Activated CD8-positive, alpha-beta T cell treated with anti-CD3 and anti-CD28 coated beads, Interleukin-2, amount 10 ng/mL, durations not matched to agents 7 days and 5 days (primary cell): ENCODE measurements at places on chromosomes 6 and 20.

DNA sequence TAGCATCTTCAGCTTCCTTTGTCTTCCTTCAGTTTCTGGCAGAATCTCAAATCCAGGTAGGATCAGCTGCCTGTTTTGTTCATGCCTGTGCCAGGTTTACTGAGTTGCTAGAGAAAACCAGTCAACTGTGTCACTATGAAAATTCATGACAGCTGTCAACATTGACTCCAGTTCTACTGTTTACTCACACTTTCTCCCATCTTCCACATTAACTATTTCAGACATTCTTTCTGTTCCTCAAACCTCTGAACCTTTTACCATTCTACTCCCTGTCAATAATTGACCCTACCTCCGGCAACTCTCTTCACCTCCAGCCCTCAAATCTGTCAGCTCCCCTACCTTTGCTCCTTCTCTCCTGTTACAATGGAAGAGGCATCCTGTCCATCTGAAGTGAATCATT is 8.5 kb downstream of the ENPP4 start:
- no peak for DNase-seq

GRCh38 chr6:72216222-72217068 is 330.1 kb downstream of the RIMS1 start:
- no peak for DNase-seq

DNA sequence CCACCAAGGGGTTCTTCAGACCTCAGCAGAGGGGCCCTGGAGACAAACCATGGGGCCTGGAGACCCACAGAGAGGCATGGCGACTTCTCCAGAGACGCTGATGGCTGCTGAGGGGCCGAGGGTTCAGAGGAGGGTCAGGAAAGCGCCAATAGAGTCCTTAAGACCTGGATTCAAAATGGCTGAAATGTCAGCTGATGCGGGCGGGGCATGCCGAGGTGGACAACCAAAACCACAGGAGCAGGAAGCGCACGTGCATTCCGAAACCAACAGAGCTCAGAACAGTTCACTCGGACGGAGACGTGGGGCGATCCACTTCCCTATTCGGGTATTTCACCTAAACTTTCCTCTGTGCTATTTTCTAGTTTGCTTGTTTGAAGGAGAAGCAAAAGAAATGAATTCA is 99.9 kb upstream of the RIN2 start:
- DNase-seq = no peak

DNA sequence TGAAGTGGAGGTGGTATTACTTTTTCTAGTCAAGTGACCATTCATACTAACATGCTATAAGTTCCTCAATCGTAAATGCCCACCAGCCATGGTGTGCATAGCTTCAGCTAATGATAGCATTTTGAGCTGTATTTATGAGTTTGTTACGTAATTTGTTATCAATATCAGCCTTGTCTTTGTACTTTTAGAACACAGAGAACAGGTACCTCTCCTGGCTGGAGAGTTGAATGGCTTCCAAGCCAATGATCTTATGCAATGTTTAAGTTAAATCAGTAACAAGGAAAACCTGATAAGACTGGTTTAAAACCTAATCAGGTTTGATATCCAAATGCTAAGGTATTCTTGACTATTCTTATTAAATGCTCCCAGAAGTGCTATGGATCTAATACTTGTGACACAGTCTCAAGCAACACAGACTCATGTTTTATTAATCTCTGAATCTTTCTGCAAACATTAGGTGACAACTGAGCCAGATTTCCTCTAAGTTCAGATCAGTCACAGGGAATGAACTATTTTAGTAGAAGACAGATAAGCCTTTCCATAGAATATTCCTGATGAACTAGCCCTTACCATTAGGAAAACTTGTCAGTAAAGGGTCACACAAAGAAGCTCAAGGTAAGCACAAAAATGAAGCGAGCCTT is 154.8 kb downstream of the PTPRK start:
- no peak for DNase-seq

DNA sequence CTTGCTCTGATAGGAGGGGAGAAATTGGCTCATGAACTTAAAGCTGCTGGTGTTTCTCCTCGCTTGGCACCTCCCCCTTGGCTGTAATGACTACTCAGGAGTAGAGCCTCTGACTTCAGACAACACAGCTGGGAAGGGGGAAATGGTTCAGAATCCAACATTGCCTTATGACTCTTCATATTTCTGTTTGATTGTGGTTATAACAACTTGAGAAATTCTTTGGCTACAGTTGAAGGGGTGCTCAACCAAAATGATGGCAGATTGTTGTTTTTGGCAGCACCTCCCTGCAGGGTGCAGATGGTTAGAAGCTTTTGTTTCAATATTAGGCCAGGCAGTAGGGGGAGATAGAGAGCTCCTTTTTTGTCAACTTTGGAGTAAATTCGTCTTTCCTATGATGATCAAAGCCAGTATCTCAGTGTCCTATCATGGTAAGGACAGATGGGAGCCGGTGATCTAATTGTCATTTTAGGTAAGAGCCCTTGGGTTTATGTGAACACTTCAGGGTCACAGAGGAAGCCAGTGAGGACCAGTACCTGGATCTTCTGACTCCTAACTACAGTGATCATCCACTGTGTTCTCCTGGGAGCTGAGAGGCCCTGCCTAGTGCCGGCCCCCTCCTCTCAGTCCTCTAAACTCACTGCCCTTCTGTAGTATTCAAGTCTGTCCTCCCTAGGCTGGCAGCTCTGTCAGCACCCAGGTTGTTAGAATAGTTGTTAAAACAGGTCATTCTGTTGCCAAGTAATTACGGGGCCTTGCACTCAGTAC is 39.9 kb downstream of the RPRD1B start:
- DNase-seq = peak; percentile 43

- no peak for DNase-seq
These were observed 76.5 kb upstream of the SUPT3H start for GRCh38 chr6:45454008-45454911.

DNA sequence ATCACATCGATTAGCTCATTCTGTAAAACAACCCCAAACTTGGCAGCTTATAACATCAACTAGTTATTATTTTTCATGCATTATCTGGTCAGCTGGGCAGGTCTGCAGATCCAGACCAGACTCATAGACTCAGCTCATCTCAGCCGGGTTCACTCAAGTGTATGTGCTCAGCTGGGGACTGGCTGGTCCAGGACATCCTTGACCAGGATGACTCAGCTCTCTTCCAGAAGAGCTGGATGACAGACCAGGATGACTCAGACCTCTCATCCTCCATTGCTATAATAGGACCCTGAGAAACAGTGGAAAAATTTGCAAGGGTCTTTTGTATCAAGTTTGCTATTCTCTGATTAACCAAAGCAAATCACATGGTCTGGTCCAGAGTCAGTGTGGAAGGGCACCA is 312.5 kb upstream of the PLCB4 start:
- DNase-seq = no peak

- peak; percentile 63 for DNase-seq
These were observed 21.6 kb upstream of the MTRF1L start for GRCh38 chr6:153023977-153024708.
